HepG2 (cell line): ENCODE measurements at places on chromosomes 16 and 17. TPM values are rescaled to one million over a fixed set of nuclear protein-coding genes. Genes with fewer than 3 reads are reported as not detected.

HASPIN gene
- 7.8 and 8.1 TPM in 2 replicates for total RNA-seq

RNF112 gene
- total RNA-seq = not detected in 2 replicates

ZNF750 gene
- not detected in 2 replicates for total RNA-seq

GRCh38 chr17:61878520-61878919, 15.2 kb upstream of the BRIP1 start:
- no peak for DNase-seq

DNA sequence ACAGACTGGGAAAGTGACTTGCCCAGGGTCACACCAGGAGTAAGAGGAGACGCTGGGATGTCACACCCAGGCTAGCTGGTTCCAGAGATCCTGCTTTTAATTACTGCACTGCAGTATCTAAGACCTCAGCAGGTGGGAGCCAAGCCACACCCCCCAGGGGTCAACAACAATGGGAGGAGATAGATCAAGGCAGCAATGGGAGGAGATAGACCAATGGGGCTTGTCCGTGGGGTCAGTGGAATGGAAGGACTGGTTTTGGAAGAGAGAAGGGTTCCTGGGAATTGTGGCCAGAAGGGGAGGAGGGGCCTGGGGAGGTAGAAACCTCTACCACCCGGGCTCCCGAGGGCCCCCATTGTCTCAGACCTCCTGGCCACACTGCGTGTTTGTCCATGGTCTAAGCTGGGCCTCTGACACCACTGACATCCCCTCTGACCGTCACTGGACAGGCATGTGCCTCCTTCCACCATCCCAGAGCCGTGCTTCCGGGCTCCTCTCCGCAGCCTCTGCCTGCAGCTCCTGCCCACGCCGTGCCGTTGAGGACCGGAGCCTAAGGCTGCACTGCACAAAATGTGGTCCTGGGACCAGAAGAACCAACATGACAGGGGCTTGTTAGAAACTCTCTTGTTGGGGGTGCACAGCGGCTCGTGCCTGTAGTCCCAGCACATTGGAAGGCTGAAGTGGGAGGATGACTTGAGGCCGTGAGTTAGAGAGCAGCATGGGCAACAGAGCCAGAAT, 69.8 kb upstream of the RPH3AL start:
- DNase-seq = no peak

GRCh38 chr16:683396-684070, 601 bp downstream of the JMJD8 start:
- no peak for DNase-seq

SEPTIN12 gene
- total RNA-seq = 0.22 TPM in 1 of 2 replicates, not detected in the other

NMRAL1 gene
- 33.1 and 36.7 TPM in 2 replicates for total RNA-seq

DNA sequence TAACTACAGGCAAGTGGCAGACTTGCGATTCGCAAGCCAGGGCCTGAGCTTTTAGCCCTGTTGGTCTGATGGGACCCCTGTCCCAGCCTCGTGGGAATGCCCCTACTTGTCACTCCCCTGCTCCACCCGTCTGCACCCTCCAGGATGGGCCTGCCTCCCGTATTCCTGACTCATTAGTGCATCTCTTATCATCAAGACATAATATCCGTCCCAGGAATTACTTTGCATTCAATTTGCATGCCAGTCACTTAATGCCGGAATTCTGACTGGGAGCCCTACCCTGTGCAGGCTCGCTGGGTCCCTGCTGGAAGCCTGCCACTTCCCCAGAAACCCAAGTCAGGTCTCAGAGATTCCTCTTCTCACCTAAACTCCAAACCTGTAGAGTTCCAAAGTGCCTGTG, 3.3 kb downstream of the PRSS53 start:
- no peak for DNase-seq

- no peak for DNase-seq
These were observed 16.9 kb downstream of the TMEM235 start for GRCh38 chr17:78248051-78248914.

DNA sequence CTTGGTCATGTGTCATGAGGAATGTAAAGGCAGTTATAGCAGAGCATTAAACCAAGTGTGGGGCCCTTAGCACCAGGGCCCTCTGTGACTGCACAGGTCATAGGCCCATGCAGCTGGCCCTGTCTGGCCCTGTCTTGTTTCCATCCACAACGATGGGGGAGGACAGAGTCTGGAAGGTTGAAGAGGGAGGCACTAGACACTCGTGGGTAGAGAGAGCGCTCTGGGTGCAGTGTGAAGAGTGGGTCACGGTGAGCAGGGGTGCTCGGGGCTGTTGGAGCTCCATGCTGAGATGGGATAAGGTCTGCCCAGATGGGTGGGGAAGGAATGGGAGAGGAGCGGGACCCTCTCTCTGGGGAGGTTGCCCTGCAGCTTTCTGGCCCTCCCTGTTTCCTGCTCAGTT, 12.8 kb upstream of the KSR1 start:
- no peak for DNase-seq

GRCh38 chr17:40348562-40349476, 15.7 kb downstream of the GJD3 start:
- DNase-seq = no peak

DNA sequence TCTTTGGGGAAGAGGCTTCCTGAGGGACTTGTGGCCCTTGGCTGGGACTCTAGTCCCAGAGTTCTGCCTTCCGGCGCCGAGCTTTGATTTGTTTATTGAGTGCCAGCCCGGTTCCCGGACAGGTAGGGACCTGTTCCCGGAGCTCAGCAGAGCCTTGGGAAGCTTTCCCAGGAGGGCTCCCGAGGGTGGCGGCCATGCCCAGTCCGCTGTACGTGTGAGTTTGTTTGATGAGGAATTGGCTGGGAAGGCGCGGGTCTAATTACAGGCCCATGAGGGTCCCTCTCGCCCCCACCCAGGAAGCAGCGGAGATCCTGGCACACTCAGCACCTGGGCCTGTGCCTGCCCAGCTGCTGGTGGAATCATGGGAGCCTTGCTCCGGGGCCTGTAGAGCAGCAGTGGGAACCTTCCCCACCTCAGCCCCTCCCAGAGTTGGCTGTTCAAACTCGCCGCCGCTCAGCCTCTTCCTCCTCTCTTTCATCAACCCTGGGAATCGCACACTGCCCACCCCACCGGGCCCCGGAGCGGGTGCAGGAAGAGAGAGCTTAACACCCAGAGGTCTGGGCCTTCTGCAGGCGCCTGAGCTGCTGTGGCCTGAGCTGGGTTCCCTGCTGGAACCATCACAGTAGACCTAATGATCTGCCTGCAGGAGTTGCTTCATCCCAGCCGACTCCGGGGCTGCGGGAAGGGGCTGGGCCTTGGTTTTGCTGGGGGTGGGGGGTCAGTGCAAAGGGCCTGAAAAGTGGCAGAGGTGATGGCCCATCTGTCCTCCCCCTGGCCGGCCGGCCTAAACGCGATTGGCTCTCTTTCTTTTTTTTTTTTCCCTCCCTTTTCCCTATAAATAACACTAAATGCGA, 313.7 kb downstream of the SEC14L1 start:
- DNase-seq = peak; percentile 70

SCIMP gene
- not detected in 2 replicates for total RNA-seq

- DNase-seq = no peak
These were observed 50.3 kb downstream of the C16orf95 start for GRCh38 chr16:87266846-87267245.

DNA sequence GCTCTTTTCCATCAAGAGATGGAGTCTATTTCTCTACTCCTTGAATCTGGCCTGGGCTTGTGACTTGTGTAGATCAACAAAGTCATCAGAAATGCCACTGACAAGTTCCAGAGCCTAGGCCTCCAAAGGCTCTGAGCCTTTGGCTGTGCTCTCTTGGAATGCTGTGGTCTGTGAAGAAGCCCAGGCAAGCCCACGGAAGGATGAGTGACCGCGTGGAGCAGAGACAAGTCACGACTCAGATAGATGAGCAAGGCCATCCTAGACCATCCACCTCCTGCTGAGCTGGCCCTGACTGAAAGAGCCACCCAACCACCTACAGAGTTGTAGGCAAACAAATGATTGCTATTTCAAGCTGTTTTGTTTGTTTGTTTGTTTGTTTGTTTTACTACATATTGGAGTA, 11.6 kb upstream of the ICAM2 start:
- DNase-seq = no peak

- DNase-seq = no peak
These were observed 43.5 kb downstream of the PEMT start for GRCh38 chr17:17548044-17548443.

DNA sequence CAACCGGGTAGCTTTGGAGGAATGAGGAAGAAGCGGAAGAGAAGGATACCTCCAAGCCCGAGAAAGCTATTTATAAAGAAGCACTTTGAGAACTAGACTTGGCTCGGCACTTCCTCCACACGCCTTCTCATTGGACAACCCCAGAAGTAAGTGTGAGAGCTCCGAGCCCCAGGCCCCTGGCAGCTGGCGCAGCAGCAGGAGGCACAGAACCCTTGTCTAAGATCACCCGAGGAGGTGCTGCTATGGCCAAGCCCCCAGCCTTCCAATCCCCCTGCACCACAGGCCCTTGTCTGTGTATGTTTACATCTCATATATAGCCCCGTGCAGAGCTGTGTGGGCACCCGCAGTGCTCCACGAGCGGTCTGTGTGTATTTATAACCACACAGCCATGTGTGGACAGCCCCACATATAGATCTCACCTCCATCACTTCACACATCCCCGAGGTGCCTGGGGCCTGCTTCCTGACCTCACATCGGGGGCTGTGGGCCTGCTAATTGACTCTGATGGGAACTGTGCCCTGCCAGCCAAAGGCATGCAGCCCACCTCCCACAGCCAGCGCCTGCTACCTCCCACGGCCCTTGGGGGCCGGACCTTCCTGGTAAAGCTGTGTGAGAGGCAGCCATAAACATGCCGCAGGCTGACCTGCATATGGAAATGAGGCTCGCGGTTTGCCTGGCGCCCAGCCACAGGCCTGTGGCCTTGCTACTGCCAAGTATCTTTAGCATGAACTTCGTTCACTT, 96.1 kb downstream of the C17orf67 start:
- DNase-seq = no peak

DNA sequence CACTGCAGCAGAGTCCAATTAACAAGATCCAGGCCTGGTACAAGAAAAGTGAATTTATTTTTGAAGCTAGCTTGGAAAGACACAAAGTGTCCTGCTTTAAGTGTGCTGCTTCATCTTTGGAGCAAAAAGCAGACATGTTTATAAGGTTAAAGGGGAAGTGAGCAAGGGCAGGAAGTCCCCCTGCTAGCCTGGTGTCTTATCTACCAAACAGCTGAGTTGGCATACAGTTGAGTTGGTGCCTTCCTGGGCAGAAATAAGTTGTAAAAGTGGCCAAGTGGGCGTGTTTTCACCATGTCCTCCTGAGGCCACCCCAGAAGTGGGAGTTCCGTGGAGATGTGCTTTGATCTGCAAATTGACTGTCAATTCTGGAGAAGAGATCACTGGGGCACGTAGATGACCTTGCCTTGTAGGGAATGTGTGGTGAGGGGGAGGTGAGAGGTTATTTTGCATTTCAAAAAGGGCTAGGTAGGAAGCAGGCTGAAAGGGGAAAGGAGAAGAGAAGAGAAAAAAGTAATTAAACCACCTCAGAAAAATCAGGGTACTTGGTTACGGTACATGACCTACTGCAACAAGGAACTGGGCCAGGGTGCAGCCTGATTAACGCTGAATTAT, 38.3 kb upstream of the HSBP1 start:
- no peak for DNase-seq

DNA sequence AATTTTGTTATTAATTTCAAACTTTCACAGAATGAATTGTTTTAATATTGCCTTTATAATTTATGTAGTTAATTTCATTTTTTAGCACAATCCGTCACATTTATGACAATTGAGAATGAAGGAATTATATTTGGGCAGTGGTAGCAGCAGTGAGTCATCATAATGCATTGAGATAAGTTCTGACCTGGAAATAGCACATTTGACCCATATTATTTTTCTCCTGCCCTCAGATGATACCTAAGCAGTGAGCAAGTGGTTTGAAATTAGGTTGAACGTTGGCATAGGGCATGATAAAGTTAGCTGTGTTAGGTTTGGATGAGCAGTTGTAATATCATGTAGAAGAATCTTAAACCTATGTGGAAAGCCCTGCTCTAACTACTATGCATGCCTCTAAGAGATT, 1431.3 kb upstream of the CDH8 start:
- DNase-seq = no peak

DNA sequence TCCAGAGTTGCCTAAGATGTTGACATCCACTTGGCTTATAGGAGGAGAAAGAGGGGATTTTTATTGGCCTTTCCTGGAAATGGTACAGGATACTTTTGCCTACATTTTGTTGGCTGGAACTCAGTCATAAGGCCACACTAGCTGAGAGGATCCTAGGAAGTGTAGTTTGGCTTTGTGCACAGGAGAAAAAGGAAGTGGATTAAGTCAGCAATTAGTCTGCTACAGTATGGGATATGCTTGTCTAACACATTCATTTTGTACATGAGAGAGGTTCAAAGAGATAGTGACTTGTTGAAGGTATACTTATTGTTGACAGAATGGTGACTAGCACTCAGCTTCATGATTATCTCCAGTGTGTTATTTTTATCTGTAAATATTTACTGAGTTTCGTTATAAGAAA, 10.3 kb downstream of the UTP18 start:
- peak; percentile 38 for DNase-seq

DNA sequence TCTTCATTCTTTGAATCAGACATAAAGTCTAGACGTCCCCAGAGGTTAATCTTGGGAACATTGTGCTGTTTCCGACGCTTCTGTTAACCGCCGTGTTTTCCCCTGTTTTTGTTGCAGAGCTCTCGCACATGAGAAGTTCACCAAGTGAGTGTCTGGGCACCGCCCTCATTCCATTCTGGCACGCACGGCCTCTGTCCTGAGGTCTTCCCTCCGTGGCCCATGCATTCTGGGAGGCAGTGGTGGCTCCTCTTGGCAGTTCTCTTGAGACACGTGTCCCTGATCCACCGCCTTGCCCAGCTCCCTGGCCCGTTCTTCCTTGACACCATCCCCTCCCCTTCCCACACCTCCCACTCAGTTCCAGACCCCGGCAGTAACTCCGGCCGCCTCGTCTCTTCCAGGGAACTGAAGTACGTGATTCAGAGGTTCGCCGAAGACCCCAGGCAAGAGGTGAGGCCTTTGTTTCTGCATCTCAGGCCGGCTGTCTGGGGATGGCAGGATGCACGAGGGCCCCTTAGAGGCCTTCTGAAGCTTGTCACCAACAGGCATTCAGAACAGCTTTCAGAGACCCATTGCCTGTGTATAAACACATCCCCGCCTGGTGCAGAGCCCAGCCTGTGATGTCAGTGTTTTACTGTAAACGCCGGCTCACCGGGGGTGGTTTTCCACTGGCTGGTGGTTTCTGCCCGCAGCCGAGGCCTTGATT, 85.9 kb upstream of the PLCG2 start:
- DNase-seq = no peak

- no peak for DNase-seq
These were observed 8.7 kb upstream of the MEAK7 start for GRCh38 chr16:84513123-84513522.

- DNase-seq = no peak
These were observed 265.7 kb upstream of the KCNJ16 start for GRCh38 chr17:69809331-69809730.

SHISA6 gene
- not detected in 2 replicates for total RNA-seq

DNA sequence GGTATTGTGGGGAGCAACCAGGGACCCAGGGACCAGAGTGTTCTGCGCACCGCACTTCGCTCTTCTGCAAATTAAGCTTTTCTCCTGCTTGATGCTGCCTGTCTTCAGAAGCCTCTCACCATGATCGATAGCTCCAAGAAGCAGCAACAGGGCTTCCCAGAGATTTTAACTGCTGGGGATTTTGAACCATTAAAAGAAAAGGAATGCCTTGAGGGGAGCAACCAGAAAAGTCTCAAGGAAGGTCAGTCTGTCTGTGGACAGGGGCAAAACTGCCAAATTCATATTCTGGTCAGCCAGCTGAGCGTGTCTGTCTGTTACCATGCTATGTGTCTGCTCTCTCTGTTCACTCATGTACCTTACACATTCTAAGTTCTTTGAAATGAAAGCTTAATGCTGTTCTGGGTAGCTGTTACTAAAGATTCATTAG, 115.7 kb downstream of the MRTFB start:
- DNase-seq = no peak

P2RX5 gene
- 0.90 and 0.95 TPM in 2 replicates for total RNA-seq
